ENCODE measurements at places on chromosomes 12 and 14. TPM values are rescaled to one million over a fixed set of nuclear protein-coding genes. Genes with fewer than 3 reads are reported as not detected.

DNA sequence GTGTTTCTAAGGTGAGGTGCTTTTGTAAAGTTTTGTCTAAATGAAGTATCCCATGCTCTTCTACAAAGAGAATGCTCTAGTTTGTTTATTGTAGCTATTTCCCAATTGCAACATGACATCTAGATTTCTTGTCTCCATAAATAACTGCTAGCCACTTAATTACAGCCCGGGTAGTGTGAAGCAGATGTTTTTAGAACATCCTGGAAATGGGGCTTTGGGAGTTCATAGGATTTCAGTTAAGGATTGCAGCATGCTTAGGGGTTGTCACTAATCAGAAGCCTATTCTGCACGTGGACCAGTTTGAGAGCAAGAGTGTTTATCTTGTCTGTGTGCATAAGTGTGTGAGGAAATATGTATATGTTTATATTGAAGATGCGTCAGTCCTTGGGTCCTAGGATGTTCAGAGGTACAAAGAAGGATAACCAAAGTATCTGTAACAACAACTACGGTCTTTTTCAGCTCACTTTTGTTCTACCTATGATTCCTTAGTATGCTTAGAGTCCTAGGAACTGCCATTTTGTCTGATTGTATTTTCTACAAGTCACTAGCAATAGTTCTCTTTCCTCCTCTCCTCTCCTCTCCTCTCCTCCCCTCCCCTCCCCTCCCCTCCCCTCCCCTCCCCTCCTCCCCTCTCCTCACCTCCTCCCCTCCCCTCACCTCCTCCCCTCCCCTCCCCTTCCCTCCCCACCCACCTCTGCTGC is 135.3 kb downstream of the ACSS3 start:
- no peak for DNase-seq

- no peak for DNase-seq
Observed at GRCh38 chr12:104567832-104568486, 111.2 kb downstream of the CHST11 start.

Gene LRP1-AS
- not detected for total RNA-seq

Gene PMCH
- not detected for total RNA-seq

Gene PLEKHG7
- total RNA-seq: 0.17 TPM

Gene LRTM2
- not detected for total RNA-seq

All from renal cortical epithelial cell (primary cell).